Bronchus fibroblast of lung (primary cell): ENCODE measurements at places on chromosomes 11 and 22. TPM values are rescaled to one million over a fixed set of nuclear protein-coding genes. Genes with fewer than 3 reads are reported as not detected.

The CRYBB2 gene
- not detected in 2 replicates for total RNA-seq

The SLC1A2 gene
- total RNA-seq = under 0.01 and 0.17 TPM in 2 replicates

The KCNJ4 gene
- not detected in 2 replicates for total RNA-seq

The OR52E8 gene
- total RNA-seq = not detected in 2 replicates

The YPEL1 gene
- 1.3 and 2.2 TPM in 2 replicates for total RNA-seq

The C1QTNF5 gene
- total RNA-seq = 7.1 and 7.6 TPM in 2 replicates

The LRRC4C gene
- under 0.01 TPM in 1 of 2 replicates, not detected in the other for total RNA-seq

The CARD16 gene
- 30.8 and 38.8 TPM in 2 replicates for total RNA-seq

The PIWIL4 gene
- 0.50 and 0.59 TPM in 2 replicates for total RNA-seq

The HTR3B gene
- total RNA-seq = not detected in 2 replicates

The UCP3 gene
- 0.30 and 0.50 TPM in 2 replicates for total RNA-seq

The XKR3 gene
- total RNA-seq = not detected in 2 replicates

The PATE2 gene
- not detected in 2 replicates for total RNA-seq

The ZNF143 gene
- 10.1 and 15.0 TPM in 2 replicates for total RNA-seq

The KCNK4 gene
- not detected in 2 replicates for total RNA-seq

The RTL10 gene
- 9.4 and 10.3 TPM in 2 replicates for total RNA-seq

The NCR3LG1 gene
- total RNA-seq = 4.2 and 5.6 TPM in 2 replicates

The PRR33 gene
- total RNA-seq = not detected in 2 replicates

The RAPSN gene
- total RNA-seq = not detected in 2 replicates

The BTBD10 gene
- 27.6 and 39.5 TPM in 2 replicates for total RNA-seq

The NDUFS8 gene
- 277 and 294 TPM in 2 replicates for total RNA-seq

The DBX1 gene
- total RNA-seq = not detected in 2 replicates

The ANGPTL5 gene
- not detected in 2 replicates for total RNA-seq

The ARFIP2 gene
- total RNA-seq = 52.3 and 56.9 TPM in 2 replicates

The CDKN1C gene
- 28.2 and 31.4 TPM in 2 replicates for total RNA-seq

The INS gene
- total RNA-seq = not detected in 2 replicates

The CALCA gene
- total RNA-seq = not detected in 2 replicates

The KCTD14 gene
- 5.9 and 6.9 TPM in 2 replicates for total RNA-seq

The ANO9 gene
- under 0.01 TPM in 1 of 2 replicates, not detected in the other for total RNA-seq

The KCNQ1OT1 gene
- total RNA-seq = 0.30 and 0.50 TPM in 2 replicates
